Progenitor cell of endocrine pancreas (in vitro differentiated cells): ENCODE measurements at places on chromosomes 6 and 20. TPM values are rescaled to one million over a fixed set of nuclear protein-coding genes. Genes with fewer than 3 reads are reported as not detected.

The SMLR1 gene
- total RNA-seq, result 0.79 and 0.91 TPM in 2 replicates

The NOX3 gene
- not detected in 2 replicates for total RNA-seq

GRCh38 chr6:16855460-16855859, 94.2 kb upstream of the ATXN1 start:
- no peaks in the 10 kb centered on the region for H3K36me3 ChIP-seq
- peaks cover 23% of the 10 kb centered on the region for H3K4me1 ChIP-seq
- no peak overlapping the region for H3K4me3 ChIP-seq
- H3K27ac ChIP-seq, result no peak overlapping the region

DNA sequence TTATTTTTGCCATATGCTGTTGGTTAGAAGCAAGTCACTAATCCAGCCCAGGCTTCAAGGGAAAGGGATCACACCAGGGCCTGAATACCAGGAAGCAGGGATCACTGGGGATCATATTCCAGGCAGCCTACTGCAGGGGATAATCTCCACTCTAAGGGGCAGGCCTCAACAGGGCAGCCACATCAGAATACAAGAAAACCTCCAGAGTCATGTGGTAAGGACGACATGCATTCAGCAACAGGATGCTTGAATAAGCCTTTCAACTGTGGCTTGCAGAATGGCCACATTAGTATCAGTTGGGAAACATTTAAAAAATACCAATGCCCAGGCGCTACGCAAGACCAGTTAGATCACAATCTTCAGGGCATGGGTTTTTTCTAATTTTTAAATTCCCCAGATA, 109.1 kb downstream of the LY86 start:
- H3K4me3 ChIP-seq, result no peak overlapping the region
- H3K36me3 ChIP-seq, result no peaks in the 10 kb centered on the region
- H3K4me1 ChIP-seq, result peaks cover 25% of the 10 kb centered on the region
- peak overlapping the region; percentile 50 for H3K27ac ChIP-seq
- H3K27me3 ChIP-seq, result peaks cover 15% of the 10 kb centered on the region

- peaks cover 18% of the 10 kb centered on the region for H3K4me1 ChIP-seq
- peaks cover 2% of the 10 kb centered on the region for H3K36me3 ChIP-seq
- no peak overlapping the region for H3K27ac ChIP-seq
- no peak overlapping the region for H3K4me3 ChIP-seq
- H3K27me3 ChIP-seq, result no peaks in the 10 kb centered on the region
Measured at GRCh38 chr6:165575158-165575549, 87.9 kb downstream of the PDE10A start.
